ENCODE measurements at places on chromosomes 1 and 21.

- no peak for DNase-seq
Observed at GRCh38 chr1:189868021-189868420, 609.6 kb downstream of the BRINP3 start.

- DNase-seq, result no peak
Observed at GRCh38 chr21:31267644-31268043, 76.4 kb downstream of the TIAM1 start.

- DNase-seq, result no peak
Observed at GRCh38 chr1:89753761-89754160, 67.1 kb upstream of the LRRC8D start.

- DNase-seq, result no peak
Observed at GRCh38 chr1:221337106-221337505, 404.8 kb downstream of the DUSP10 start.

GRCh38 chr1:153639280-153639679 lies 5.4 kb downstream of the CHTOP start:
- no peak for DNase-seq

Data from CD4-positive, alpha-beta T cell treated with Interleukin-12 subunit alpha and Interleukin-12 subunit beta, for 1 hour (primary cell).